ENCODE measurements at places on chromosomes 16 and 17.

- DNase-seq: no peak
Measured at GRCh38 chr17:80416940-80417293, 1.9 kb downstream of the ENDOV start.

DNA sequence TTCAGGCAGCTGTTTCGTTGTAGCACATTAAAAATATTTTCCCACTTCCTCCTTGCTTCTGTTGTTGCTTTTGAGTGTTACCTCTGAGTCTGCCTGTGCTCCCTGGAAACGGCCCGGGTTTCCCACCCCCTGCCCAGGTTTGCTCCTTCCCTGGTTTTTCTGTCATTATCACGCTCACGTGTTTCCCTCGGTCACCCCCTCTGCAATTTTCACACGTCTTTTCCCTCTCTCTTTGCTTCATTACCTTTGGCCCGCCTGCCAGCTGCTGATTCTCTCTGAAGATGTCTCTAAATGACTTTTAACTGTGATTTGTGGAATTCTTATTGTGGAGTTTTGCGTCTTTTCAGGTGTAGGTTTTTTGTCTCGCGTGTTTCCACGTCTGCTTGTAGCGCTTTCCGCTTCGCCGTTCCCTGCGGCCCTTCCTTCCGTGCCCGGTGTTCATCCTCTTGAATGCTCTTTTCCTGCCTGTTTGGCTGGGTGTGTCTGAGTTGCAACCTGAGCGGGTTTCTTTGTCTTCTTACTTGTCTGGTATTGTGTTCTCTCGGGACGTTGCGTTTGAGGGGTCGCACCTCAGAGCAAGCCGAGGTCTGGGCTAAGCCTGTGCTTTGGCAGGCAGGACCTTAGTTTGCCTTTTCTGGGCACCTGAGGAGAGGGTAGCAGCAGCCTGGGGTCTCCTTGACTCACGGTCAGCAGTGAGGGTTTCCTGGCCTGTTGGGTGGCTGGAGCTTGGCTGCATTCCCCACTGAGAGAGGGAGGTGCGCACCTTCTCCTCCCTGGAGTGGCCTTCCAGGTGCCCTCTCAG, 96.3 kb upstream of the ZNF750 start:
- DNase-seq: no peak

DNA sequence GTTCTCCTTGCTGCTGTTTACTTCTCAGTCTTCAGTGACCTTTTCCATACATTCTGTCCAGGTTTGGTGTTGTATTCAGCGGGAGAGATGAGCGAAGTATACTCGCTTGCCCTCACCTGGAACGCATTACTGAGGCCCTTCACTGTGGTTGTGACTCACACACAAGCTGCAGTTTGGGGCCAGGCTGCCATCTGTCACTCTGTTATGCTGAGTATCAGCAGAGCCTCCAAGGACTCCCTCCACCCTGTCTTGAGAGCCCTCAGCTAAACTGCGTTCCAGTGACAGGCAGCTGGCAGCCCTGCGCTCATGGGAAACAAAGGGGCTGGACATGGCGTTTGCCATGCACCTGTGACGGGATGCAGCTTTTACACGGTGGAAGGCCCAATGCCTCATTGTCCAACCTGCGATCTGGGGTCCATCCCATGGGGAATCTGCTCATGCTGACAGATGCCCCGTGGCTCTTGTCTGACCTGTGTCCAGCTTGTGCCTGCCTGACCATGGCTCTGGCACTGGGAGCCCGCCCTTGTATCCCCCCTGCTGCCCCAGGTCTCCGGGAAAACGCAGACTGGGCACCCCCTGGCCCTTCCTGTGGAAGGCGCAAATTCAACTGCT, 6.5 kb upstream of the ZNF778 start:
- DNase-seq: no peak

DNA sequence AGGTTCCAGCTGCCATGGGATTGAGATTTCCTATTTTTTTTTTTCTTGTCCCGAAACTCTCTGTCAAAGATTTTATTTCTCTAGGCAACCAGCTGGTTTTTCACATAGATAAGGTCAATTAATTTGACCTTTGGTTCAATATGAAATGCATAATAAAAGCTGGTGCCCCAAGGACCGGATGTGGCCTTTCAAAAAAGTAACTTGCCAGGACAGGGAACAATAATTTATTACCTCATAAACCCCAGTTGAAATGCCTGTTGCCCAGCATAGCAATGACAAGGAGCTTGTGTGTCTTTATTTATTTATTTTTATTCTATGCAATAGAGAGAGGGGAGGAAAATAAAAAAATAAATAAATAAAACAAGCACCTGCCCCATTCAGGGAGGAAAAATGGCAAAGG, 472.7 kb downstream of the KCNJ2 start:
- DNase-seq: no peak

- peak; percentile 69 for DNase-seq
Measured at GRCh38 chr17:68456339-68457167, 743 bp downstream of the WIPI1 start.

- DNase-seq: no peak
Measured at GRCh38 chr17:44830359-44831288, 537 bp upstream of the GJC1 start.

GRCh38 chr16:83626204-83626603, 181.6 kb upstream of the HSBP1 start:
- no peak for DNase-seq
